B cell (primary cell): ENCODE measurements at places on chromosomes 6 and 20. TPM values are rescaled to one million over a fixed set of nuclear protein-coding genes. Genes with fewer than 3 reads are reported as not detected.
A peak's percentile ranks its signal among the peaks of the same experiment; 100 is the strongest.

AK9 gene
- 26.5 and 27.1 TPM in 2 replicates for total RNA-seq

PEDS1 gene
- 11.2 and 13.9 TPM in 2 replicates for total RNA-seq

CLPSL2 gene
- not detected in 2 replicates for total RNA-seq

BPIFA2 gene
- total RNA-seq: not detected in 2 replicates

OTOR gene
- total RNA-seq: not detected in 2 replicates

ZNF311 gene
- 0.10 and 0.17 TPM in 2 replicates for total RNA-seq

LY6G5B gene
- total RNA-seq: 42.3 and 44.2 TPM in 2 replicates

QKI gene
- 78.4 and 79.5 TPM in 2 replicates for total RNA-seq

- DNase-seq: peak; percentile 39
Observed at GRCh38 chr20:34710861-34711574, 6.9 kb downstream of the TP53INP2 start.

DNA sequence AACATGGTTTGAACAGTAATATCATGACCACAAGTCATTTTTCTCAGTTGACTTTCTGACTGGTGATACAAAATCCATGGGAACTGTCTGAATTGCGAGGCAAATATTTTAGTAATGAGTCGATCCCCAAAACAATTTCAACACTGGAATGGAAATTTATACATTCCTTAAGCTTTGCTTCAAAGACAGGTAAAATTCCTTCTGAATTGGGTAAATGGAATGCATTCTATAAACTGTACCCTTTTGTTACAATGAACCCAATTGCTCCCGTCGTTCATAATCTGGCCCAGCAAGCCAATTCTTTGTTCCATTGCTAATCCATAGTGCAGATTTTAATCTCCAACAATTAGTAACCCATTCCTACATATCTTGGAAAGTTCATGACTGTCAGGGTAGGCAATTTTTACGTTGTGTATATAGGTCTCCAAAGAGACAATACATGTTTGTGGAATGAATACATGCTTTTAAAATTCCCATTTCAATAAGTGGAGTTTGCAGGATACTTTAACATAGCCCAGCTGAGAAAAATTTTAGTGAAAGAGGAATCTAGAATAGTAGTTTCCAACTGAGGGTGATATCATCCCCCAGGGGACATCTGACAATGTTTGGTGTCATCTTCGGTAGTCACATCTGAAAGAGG lies 32.7 kb downstream of the CYP24A1 start:
- DNase-seq: no peak

DNA sequence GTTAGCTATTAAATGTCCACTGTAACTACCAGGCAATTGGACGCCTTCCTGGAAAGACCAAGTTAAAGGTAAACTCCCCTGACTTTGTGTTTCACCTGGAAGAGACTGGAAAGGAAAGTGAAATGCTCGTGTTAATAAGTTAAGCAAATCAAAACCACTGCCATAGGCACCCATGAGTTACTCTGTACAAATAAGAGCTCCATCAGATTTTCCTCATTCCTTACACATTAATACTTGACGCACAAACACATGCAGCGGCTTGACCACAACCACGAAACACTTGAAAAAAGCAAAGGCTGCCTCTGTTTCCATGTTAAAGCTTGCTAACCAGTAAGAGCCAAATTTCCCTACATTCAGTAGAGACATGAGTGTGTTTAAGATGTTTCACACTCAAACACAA lies 19.8 kb downstream of the GCM1 start:
- no peak for DNase-seq

GRCh38 chr20:45817376-45818194 lies 5.1 kb downstream of the UBE2C start:
- no peak for DNase-seq

DNA sequence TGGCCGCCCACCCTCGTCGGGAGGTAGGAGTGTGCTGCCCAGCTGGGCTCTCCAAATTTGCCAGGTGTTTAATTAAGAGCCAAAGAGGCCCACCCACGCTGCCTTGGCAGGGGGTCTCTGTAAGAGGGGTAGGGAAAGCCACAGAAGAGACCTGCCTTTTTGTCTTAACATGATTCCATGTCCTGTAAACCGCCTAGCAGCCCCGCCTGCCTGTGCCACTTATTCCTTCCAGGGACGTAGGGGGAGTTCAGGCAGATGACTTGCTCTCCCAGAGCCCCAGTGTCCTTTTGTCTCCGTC lies 2.1 kb downstream of the FAM210B start:
- no peak for DNase-seq

DNA sequence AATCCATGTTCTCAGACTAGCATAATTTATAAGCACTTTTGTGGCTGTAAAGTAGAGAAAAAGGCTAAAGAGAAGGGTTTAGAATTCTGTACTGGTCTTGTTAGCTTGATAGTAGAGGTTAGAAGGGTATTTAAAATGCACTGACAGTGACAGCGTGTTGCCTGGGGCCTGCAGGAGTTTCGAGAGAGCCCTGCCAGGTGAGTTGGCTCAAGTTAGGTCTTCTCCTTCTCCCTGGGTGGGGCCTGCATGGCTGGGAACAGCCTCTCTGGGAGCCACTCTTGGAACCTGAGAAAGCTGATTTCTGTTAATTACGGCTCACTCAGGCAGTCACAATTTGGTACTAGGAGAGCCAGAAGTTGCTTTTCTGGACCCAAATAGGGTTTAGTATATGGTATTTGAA lies 103.7 kb downstream of the ARID1B start:
- no peak for DNase-seq

DNA sequence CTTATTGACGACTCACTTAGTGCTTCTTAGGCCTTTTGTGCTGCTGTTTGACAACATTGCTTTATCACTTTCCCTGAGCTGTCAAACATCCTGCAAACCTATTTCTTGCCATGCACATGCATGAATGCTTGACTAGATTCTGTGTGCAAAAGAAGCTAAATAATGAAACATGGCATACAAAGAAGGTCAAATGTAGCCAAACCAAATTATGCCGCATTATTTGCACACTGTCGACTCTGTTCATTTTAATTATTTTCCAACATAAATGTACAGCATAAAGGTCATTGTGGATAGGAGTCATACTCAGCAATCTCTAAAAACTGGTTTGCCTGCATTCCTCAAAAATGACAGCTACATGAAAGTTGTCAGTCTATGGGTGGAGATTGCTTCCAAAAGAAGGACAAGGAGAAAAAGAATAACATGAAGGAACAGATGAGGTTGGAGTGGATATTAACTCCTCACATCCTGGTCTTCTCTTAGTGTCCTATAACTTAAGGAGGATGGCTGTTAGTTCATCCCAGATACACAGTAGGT lies 123.1 kb upstream of the STXBP5 start:
- DNase-seq: no peak

DNA sequence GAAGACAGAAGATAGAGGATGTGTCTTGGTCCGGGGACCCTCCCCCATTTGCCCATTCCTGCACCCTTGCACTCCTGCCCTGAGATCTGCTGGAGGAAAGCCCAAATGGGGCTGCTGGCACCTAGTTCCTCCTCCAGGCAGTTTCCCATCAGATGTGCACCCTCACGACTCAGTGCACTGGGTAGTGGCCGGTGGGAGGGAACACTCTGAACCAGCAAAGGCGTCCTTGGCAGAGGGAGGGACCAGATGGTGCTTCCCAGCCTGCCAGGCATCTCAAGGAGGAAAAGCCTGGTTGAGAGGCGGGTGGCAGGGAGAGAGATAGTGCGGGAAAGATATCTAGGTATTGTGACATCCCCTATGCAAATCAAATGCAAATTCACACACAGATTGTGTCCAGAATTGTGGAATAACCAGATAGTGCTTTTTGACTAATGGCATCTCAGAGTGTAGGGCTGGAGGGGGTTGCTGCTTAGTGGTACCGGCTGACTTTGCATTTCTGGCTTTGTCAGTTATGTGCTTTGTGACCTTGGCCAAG lies 19.5 kb downstream of the TMEM151B start:
- DNase-seq: no peak

DNA sequence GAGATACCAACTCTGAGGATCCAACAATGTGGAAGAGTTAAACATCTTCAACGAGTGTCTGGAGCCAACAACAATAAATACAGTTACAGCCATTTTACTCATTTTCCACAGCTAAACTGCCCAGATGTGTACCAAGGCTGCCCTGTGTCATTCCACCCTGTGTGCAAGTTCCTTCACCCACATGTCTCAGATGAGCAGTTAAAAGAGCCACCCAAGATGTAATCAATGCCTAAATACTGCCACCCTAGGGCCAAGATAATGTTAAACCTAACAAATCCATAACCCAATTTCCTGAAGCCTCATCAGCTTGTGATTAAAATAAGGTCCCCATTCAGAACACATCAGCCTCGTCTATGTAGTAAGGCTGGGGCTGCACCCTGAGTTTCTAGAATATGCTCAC lies 59.9 kb downstream of the GMDS start:
- no peak for DNase-seq

GRCh38 chr20:13461849-13462458 lies 176.8 kb downstream of the TASP1 start:
- no peak for DNase-seq

DNA sequence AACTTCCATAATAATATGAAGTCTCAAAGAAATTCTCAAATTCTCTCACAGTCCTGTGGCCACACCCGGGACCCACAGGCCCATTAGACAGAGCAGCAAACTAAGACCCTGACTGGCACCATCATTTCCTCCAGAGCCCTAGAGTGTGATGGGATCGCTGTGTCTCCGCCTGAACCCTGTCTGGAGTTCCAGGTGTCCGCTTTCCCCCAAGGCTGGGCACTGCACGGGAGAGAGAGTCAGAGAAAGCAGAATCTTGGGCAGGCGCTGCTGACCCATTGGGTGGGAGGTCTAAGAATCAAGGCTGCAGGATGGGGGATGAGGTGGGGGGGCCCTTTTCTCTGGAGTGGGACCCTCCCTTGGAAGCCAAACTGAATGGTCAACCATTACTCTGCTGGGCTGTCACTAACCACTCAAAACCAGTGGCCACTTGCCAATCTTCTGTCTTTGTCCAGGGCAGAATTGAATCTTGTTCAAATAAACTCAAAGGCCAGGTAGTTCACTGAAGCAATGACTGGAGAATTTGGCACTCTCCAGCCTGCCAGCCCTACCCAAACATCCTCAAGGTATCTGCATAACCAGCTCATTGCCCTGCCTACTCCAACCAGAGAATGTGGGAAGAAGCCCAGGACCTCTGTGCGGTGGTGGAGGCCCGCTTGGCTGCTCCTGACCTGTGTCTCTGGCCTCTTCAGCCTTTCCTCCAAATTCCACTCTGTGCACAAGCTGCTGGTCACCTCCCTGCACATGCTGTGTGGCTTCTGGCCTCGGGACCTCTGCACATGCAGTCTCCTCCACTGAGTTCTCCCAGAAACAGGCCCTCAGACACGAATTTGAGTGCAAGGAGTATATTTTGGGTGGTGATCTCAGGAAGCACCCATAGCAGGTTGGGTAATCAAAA lies 141.1 kb downstream of the CEBPB start:
- no peak for DNase-seq

GRCh38 chr20:51175724-51176123 lies 152.8 kb upstream of the KCNG1 start:
- no peak for DNase-seq

DNA sequence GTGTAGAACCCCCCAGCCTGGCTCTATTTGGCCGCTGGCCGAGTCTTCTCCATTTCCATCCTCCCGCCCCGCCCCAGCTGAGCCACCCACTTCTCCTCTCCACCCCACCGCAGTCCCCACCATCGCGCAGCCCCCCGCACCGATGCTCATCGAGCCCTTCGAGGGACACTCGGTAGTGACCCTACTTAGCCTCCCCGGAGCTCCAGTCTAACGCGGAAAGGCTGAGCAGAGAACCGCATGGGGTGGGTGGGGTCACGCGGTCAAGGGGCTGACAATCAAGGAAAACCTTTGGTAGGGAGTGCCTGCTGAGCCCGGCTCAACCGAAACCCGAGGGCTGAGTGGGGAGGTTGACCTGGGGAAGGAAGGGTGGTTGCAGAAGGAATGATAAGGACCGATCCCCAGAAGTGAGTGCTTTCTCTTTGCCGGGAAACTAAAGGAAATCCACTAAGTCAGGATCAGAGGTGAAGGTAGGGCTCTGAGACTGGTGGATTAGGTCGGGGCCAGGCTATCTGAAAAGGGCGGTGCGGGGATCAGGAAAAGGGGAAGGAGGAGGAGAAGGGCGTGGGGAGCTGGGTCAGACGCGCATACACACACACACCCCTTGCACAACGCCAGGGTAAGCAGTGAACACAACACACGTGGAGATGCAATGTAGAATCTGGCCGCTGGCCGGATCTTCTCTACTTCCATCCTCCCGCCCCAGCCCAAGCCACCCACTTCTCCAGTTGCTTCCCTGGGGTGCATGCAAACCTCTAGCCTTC lies 49.8 kb downstream of the CPXM1 start:
- peak; percentile 41 for DNase-seq

- DNase-seq: no peak
Observed at GRCh38 chr20:62198496-62198895, 15.7 kb downstream of the MTG2 start.

DNA sequence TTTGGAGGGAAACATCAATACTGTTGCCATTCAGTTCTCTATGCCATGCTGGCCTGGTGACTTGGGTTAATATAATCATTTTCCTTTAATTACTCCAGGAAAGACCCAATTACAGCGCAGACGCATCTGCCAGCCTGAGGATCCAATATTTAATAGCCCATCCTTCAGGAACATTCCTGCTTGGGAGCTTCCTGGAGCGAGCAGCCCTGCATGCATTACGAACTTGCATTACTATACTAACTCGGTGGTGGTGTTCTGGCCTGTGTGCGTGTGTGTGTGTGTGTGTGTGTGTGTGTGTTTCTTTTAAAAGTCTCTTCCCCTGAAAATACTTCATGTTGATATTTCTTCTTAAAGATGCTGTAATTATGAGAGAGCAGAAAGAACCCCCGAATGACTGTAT lies 26.5 kb downstream of the PMEPA1 start:
- DNase-seq: no peak

DNA sequence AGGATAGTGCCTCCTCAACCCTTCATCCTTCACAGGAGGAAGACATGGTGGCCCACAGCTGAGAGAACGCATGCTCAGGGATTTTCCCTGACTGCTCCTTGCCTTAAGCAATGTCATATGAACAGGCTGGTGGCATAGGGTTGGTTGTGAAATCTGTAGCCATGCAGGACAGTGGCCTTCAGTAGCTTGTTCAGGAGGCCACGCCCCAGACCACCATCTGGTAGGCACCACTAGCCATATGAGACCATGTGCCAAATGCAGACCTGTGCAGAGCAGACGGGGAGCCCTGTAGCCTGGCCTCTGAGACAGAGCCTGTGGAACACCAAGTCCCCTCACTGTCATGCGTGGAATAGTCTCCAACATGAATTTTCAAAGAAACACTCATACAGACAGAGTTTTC lies 76.5 kb downstream of the ADTRP start:
- DNase-seq: no peak

DNA sequence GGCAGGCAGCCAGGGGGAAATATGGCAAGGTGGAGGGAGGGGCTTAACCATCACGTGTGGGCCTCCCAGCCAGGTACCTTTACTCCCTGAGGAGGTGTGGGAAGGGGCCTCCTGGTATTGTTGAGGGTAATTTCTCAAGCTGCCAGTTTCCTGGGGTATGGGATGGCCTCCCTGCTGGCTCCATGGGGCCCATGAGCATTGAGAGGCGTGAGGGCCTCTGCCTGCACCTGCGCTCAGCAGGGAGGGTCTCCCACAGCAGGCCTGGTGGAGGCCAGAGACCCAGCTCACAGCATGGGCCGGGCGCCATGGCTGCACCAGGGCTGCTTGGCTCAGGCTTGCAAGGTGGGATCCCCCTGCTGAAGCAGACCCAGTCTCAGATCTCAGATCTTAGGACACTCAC lies 113.0 kb downstream of the GRM4 start:
- DNase-seq: no peak

- DNase-seq: no peak
Observed at GRCh38 chr6:134195164-134195906, 122.6 kb downstream of the SGK1 start.
